ENCODE measurements at places on chromosomes 5 and 9.

DNA sequence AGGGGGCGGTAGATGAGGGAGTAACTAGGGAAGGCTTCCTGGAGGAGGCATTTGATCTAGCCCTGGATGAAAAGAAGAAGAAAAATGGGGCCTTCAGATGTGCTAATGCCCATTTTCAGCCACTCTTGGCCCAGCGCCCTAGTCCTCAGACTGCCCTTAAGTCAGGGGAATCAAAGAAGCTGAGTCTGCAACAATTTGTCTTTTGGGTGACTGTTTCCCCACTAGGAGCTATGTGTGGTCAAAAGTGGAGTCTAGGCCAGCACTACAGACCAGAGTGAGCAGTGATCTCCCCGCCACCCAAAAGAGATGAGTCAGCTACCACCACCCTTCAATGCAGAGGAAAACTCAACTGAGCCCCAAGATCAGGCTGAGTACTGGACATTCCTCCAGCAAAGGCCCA, 542.1 kb downstream of the BNC2 start:
- DNase-seq, result no peak

DNA sequence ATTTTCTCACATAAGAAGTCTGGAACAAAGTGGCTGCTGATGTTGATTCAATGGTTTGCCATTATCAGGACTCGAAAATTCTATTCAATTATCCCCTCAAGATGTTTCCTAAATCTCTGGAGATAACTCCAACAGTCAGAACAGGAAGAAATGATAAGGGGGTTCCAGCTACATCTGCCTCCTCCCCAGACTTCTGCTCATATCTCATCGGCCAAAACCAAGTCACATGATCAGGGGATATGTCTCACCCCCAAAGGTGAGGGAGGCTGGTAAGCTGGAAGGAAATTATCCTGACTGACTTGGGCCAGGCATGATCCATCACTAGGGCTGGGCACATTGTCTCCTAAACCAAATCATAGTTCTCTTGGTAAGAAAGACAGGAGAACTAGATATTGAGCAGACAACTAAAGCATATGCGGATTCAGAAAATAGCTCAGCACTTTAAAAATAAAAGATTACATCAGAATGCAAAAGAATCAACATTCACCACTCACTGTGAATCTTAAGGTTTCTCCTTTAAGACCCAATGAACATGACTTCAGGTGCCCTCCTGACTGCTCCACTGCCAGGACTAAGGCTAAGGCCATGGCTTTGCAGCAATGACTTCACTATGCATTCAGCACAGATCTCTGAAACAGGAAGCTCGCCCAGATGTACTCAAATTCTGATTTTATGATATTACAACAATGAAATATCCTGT, 306.3 kb downstream of the ENC1 start:
- no peak for DNase-seq

- DNase-seq, result no peak
Measured at GRCh38 chr5:14669975-14670374, 5.5 kb downstream of the OTULIN start.

DNA sequence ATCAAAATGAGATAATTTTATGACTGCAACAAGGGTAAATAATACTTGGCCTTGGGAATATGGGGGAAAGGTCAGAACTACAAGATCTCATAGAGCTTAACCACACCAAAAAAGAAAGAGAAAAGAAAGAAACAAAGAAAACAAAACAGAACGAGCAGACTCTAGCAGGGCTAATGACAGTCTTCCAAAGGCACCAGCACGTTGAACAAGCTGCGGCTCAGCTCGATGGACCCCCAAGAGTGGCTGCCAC, 689 bp downstream of the AK3 start:
- no peak for DNase-seq

DNA sequence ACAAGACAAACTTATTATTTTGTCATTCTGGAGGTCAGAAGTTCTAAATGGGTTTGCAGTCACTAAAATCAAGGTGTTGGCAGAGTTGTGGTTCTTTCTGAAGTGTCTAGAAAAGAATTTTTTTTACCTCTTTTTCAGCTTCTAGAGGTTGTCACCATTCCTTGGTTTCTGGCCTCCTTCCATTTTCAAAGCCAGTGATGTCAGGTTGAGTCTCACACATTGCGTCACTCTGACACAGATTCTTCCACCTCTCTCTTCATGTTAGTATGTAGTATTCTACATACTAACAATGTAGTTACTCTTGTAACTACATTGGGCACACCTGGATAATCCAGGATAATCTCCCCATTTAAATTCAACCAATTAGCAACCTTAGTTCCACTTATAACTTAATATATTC, 290.3 kb downstream of the RFX3 start:
- DNase-seq, result no peak

DNA sequence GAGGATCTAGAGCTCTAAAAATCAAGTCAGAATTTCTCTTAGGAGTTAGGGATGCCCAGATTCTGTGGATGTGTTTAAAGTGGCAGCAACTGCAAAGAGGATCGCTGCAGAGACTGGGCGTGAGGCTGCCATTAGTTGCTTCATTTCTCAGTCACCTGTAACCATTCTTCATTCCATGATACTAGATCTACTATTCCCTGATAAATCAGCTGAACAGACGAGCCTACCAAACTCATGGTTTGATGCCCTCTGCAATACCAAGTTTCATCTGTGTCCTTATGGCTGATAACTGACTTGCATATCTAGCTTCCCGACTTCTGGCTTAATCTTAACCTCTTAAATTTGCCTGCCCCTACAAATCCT, 33.3 kb downstream of the UBE2R2 start:
- DNase-seq, result no peak

DNA sequence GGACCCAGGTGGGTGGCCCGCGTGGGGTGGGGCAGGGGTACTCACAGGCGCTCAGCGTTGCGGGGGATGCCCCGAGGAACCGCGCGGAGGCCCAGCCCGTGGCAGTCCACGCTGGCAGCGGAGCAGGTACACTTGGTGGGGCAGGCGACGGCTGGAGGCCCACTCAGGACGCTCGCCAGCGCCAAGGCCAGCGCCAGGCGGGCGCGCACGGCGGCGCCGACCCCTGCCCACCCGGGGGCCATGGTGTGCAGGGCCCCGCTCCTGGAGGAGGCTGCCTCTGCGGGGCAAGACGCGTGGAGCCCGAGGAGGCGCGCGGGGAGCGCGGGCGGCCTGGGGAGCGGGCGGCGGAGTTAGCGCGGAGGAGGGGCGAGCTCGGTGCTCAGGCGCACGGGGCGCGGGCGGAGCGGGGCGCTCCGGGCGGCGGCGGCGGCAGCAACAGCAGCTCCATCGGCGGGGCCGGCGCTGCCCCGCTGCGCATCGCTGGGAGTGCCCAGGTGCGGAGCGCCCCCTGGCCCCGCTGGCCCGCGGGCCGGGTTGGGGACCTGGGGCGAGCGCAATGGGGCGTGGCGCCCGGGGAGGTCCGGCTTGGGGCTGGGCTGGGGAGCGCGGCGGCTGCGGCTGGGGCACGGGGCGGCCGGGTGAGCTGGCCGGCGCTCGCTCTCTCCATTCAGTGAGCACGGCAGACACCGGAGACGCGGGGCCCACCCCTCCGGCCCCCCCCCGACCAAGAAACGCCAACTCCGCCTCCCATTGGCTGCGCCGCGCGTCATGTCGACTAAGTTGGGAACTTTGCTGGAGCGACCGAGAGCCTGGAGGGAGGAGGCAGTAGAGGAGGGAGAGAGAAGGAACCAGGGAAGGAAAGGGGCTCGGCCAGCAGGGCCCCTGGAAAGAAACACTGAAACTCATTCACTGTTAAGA, at the start of gene SLIT3:
Gene SLIT3 (minus strand): TSS at position 672 of the 918 bp plus-strand sequence. CDS start 430 bp downstream, at position 242.
- peak; percentile 23 for DNase-seq

DNA sequence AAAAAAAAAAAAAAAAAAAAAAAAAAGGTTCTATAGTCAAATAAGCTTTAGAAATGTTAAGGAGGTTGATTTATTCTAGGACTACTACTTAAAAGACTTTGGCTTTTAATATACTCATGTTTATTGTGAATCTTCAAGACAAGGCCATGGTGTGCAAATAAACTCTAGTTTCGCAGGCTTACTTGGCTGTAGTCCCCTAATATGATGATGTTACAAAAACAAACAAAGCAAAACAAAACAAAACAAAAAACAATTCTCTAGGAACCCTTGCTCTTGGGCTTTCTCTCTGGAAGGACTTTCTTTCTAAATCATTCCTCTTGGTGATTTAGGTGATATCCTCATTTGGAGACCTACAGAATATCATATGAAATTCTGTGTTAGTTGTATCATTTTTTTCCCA, 172.0 kb downstream of the GDNF start:
- no peak for DNase-seq

GRCh38 chr5:29150840-29151239, 2042.6 kb upstream of the CDH6 start:
- no peak for DNase-seq

DNA sequence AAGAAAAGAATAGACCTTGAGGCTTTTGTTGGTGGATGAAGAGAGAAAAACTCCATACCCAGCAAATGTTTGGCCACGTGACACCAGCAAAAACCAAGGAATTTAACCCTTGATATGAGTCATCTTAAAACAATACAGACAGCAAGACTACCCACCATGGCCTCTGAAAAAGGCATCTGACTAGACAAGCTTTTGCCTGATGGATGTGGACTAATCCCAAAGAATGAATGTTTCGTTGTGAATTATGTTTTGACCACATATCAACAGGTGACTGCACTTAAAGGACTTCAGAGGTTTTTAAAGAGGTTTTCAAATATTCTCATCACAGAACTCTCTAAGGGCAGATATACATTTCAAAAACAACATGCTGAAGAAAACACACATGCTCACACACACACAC, 33.0 kb upstream of the SLC1A3 start:
- no peak for DNase-seq

DNA sequence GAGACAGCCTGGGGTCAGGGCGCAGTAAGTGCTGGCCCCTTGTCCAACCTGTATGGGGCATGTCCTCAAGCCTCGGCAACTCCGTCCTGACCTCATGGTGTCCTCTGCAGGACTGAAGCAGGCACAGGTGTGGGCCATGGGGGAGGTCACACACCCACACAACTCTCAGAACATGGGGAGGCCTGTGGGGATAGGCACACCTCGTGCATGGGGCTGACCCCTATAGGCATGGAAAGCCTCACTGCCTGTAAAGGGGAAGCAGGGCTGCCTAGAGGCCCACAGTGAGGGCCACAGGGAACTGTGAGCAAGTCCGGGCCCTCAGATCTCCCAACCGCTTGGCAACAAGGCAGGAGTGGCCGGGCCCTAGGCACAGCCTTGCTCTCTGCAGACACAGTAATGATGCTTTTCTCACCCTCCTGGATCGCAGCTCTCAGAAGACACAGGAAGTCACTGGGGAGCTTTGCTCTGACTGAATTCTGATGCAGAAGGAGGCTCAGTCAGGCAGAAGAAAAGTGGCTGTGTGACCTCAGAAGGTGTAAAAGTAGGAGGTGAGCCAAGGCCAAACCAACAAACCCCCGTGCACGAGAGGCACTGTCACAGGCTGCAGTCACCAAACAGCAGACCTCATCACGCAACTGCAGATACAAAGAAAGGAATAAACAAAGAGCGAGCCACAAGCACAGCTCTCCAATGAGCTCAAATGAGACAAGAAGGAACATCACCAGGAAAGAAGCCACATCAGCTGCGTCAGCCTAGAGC, 5.4 kb downstream of the IPPK start:
- peak; percentile 24 for DNase-seq

DNA sequence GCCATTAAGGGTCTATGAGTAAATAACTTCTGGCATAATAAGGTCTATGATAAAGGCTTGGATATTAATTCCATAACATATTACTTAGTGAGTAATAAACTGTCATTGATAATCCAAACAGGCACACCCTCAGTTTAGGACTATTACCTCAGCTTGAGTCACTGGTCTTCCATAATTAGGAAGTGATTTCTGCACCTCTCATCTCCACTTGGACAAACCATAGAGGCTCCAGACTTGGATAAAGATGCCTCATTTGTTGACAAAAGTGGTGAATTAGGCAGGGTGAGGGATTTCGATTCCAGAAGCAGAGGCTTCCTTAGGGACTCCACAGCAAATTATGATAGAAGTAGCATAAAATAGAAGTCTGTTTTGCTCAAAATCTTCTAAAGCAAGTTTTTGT, 127.5 kb upstream of the MTAP start:
- DNase-seq, result no peak

- no peak for DNase-seq
Measured at GRCh38 chr9:14170973-14171596, 142.9 kb downstream of the NFIB start.

- DNase-seq, result no peak
Measured at GRCh38 chr9:125003332-125003731, 62.4 kb upstream of the GOLGA1 start.

- peak; percentile 56 for DNase-seq
Measured at GRCh38 chr5:35926389-35927051, 11.9 kb downstream of the CAPSL start.

- DNase-seq, result no peak
Measured at GRCh38 chr5:50401336-50401735, 39.8 kb downstream of the EMB start.

DNA sequence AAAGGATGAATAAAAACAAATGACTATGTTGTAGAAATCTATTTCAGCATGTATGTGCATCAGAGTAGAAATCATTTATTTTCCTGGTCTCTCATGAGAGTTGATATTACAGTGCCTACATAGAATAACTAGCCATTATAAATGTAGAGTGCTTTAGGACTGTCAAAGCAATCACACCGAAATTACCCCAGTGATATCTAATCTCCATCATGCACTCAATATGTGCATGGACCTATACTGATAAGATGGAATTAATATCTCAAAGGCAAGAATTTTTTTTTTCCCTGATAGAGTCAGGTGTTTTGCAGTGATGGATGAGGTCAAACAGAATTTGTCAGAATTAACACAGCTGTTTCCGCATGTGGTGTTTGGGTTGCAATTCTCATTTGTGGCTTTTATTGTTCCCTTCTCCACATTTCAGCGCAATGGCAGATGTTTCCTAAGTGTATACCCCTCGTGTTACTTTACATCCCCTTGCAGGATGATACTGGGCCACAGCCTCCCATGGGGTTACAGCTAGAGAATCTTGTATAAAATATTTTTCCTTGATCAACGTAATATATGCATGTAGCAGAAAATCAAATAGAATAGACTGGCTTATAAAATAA, 298.8 kb downstream of the RASEF start:
- DNase-seq, result no peak

DNA sequence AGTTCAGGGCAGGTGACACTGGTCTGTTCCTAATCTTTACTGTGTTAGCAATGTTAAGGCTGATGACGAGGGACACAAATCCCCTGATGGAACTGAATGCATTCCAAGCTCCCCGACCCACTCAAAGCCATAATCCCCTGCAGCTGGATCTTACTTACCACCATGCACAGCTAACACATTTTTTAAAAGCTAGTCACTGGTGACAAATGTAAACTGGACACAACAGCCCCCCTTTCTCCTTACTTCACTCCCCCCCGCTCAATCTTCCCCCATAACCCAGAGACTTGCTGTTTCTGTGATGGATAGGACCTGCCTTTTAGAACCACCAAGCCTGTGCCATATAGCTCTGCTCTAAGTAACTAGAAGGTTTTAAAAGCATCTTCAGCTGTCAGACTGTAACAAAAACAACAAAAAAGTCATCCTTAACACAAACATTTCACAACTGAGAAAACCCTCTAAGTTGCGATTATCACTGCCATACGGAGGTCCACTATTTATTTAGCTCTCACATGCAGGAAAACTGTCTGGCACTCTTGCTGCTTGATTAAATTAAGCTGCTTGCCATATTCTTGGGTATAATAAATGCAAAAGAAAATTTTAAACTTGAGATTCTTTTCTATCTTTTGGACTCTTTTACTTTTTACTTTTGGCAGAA, 44.4 kb downstream of the BNC2 start:
- no peak for DNase-seq
